ENCODE measurements at places on chromosomes 2 and 18.
A peak's percentile ranks its signal among the peaks of the same experiment; 100 is the strongest.

GRCh38 chr2:231037731-231038482 is 584 bp downstream of the C2orf72 start:
- no peak for DNase-seq

DNA sequence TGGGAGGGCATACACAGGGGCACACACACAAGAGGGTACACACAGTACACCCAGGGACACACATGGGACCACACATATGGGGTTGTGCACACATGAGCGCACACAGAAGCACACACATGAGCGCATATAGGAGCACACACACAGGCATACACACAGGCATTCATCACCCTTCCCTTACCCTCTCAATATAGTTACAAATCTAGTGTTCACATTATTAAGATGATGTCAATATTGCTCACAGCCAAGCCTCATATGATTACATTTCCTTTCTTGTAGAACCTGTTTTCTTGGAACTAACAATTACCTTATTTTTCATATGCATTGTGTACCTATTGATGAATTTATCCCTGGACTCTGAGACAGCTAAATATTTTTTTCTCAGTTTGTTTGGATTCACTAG is 156.7 kb downstream of the FHOD3 start:
- DNase-seq, result no peak

GRCh38 chr18:33212363-33212762 is 228.2 kb downstream of the CCDC178 start:
- no peak for DNase-seq

- DNase-seq, result no peak
These were observed 116.1 kb downstream of the SLC4A3 start for GRCh38 chr2:219743548-219743947.

GRCh38 chr2:28610583-28611201 is 114.8 kb downstream of the PLB1 start:
- peak; percentile 90 for DNase-seq

- no peak for DNase-seq
These were observed 1.0 kb upstream of the ANKRD62 start for GRCh38 chr18:12092398-12093229.

DNA sequence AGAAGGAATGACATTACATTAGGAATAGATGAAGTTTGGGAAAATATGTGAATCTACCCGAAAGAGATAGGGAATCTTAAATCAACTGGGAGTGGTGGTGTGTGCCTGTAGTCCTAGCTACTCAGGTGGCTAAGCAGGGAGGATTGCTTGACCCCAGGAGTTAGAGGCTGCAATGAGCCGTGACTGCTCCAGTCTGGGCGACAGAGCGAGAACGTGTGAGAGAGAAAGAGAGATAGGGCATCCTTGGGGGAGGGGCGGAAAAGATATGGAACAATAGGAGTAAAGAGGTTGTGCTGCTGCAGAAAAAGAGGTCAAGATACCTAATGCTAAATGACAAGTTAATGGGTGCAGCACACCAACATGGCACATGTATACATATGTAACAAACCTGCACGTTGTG is 47.1 kb upstream of the ADAM23 start:
- no peak for DNase-seq

- DNase-seq, result no peak
These were observed 82.8 kb downstream of the INHBB start for GRCh38 chr2:120428748-120429147.

GRCh38 chr2:158478237-158478636 is 21.5 kb downstream of the PKP4 start:
- DNase-seq, result no peak

DNA sequence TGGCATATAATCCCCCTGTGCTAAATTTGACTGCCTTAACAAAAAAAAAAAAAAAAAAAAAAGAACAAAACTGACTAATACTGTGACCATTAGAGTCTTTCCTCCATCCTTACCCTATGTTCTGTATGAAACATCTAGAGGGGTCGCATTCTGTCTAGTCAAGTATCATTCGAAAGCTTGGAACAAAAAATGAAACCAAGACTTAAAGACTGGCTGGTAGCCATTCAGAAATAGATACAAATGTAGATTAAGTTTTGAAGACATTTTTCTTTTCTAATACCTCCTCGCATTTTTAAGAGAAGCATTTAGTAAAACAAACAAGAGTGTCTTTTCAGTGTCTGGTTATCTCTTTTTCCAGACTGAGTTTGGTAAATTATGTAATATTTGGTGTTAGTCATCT is 66.7 kb downstream of the SPATS2L start:
- no peak for DNase-seq

GRCh38 chr2:159904959-159905305 is 106.9 kb upstream of the CD302 start:
- no peak for DNase-seq

- DNase-seq, result no peak
These were observed 267.3 kb downstream of the MTX2 start for GRCh38 chr2:176536439-176537133.

- DNase-seq, result no peak
These were observed 52.6 kb downstream of the MRPL35 start for GRCh38 chr2:86251840-86252266.

- DNase-seq, result no peak
These were observed 21.1 kb upstream of the DYTN start for GRCh38 chr2:206739271-206739670.

DNA sequence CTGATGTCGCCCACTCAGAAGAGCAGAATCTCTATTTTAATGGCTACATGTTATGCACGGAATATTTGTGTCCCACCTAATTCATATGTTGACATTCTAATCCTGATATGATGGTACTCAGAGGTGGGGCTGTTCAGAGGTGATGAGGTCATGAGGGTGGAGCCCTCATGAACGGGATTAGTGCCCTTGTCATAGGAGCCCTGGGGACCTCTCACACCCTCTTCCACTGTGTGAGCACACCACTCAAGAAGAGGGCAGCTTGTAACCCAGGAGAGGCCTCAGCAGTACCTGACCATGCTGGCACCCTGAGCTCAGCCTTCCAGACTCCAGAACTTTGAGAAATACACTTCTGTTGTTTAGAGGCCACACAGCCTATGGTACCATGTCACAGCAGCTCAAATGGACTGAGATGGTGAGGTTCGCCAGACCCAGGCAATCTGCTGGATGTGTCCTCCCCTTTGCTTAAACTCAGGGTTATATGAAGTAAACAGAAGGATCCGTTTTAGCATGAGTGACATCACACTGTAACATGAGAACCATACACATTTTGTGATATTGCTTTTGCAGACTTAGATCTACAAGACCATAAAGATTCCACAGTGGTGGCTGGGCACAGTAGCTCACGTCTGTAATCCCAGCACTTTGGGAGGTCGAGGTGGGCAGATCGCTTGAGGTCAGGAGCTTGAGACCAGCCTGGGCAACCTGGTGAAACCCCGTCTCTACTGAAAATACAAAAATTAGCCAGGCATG is 48.7 kb downstream of the ATOH8 start:
- no peak for DNase-seq

DNA sequence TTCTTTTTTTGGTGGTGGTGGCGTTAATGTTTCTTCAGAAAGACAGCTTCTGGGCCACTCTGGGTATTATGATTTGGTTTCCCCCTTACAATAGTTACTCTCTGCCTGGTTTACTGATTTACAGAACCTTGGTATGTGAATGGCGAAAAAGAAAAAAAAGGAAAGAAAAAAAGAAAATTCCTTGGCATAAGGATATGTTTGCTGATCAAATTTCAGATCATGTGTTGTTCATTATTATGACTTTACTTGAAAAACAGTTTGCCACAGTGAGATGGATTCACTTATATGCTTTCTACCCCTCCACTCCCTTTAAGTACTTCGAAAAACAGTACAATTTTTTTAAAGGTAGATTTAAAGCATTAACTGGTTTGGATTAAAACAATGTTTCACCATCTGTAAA is 21.0 kb downstream of the BCL11A start:
- no peak for DNase-seq

DNA sequence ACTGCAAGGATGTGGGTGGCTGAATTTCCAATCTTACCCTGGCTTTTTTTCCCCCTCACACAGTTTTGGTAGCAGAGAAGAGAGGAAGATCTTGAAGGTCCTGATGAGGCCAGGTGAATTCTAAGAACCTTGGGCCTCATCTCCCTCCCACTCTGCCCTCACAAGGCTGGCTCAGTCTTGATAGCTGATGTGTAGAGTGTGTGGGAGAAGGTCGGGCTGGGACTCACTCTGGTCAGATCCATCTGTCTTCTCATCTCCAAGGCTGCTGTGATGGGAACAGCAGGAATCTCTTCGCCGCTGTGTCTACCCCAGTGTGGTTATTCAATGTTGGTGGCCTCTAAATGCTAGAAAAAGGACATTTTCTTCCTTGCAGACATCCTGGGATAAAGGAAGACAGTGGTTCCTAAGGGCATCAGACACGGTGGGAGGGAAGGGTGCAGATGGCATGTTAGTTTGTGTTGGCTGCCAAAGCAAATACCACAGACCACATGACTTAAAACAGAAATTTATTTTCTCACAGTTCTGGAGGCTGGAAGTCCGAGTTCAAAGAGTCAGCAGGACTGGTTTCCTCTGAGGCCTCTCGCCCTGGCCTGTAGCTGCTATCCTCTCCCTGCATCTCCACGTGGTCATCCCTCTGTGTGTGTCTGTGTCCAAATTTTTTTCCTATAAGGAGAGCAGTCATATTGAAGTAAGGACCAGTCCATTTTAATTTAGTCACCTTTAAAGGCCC is 37.6 kb upstream of the MGAT4A start:
- DNase-seq, result no peak

- no peak for DNase-seq
These were observed 61.2 kb downstream of the LRPPRC start for GRCh38 chr2:43934567-43934966.

DNA sequence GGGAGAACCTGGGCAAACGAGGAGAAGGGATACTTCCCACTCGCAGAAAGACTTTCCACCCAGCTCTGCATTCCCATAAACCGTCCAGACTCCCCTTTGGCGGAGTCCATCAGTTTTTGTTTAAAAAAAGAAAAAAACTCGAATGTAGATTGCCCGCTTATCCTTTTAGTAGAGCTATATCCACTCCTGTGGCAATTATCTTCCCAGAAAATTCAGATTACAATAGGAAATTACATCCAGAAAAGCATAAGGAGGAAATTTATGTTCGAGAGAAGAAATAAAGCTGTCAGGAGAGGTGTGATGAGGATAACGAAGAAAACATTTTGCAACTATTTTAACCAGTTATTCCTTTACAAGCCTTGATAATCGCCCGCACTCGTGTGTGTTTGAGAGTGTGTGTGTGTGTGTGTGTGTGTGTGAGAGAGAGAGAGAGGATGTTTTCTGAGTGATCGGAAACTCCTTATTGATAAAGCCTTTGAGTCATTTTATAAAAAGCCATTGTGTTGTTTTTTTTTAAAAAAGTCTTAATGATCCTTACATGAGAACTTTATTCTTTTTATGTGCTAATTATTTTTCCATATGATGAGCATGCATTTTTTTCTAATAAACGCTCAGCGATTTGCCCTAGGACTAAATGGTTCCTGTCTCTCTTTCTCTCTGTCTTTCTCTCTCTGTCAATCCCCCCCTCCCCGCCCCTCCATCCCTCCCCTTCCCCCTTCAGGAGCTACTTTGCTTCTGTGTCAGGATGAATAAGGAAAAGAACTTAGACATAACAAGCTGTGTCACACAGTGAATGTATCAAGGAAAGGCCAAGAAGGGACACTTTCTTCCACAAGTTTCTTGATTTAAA is 1.1 kb upstream of the PPP3R1 start:
- DNase-seq, result no peak

- DNase-seq, result no peak
These were observed 114.0 kb downstream of the FAM210A start for GRCh38 chr18:13612196-13612997.

DNA sequence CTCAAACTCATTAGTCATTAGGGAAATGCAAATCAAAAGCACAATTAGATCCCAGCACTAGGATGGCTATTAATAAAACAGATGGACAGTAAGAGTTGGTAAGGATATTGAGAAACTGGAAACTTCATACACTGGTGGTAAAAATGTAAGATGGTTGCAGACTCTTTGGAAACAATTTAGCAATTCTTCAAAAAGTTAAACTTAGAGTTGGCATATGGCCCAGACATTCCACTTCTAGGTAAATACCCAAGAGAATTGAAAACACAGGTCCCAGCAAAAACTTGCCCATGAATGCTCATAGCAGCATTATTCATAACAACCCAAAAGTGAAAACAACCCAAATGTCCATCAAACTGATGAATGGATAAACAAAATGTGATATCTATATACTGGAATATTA is 84.9 kb upstream of the ZFP36L2 start:
- DNase-seq, result no peak

- no peak for DNase-seq
These were observed 157.1 kb downstream of the PXDN start for GRCh38 chr2:1586923-1587840.

- DNase-seq, result no peak
These were observed 31.5 kb upstream of the TMBIM1 start for GRCh38 chr2:218323526-218324472.

- DNase-seq, result no peak
These were observed 67.8 kb downstream of the CWC22 start for GRCh38 chr2:179939259-179939658.

GRCh38 chr2:156518138-156518537 is 82.0 kb downstream of the GPD2 start:
- DNase-seq, result no peak

GRCh38 chr2:42090216-42090615 is 42.4 kb downstream of the PKDCC start:
- DNase-seq, result no peak

DNA sequence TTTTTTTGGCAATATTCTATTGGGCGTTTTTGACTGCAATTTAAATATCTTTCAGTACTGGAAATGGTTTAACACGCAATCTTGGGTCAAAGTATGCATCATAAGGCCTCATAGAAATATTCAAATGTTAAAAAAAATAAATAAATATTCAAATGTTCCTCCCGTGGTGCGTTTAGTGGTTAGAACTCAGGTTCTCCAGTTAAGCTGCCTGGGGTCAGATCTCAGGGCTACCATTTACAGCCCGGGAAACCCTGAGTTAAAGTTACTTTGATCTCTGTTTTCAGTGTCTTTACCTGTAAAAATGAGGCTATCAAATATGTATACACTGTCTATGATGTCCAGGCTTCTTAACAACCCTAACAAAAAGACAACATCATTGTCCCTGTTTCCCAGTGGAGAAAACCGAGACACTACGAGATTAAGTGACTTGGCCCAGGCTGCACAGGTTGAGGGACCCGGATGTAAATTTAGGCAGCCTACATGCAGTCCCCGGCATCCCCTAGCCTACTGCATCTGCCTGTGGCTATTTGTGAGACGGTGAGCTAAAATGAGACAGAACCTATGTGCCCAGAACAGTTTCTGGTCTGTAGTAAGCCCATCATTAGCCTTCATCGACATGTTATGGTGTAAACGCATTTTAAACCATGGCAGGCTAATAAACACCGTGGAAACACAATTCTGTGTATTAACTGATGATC is 1.7 kb downstream of the FHL2 start:
- DNase-seq, result no peak

DNA sequence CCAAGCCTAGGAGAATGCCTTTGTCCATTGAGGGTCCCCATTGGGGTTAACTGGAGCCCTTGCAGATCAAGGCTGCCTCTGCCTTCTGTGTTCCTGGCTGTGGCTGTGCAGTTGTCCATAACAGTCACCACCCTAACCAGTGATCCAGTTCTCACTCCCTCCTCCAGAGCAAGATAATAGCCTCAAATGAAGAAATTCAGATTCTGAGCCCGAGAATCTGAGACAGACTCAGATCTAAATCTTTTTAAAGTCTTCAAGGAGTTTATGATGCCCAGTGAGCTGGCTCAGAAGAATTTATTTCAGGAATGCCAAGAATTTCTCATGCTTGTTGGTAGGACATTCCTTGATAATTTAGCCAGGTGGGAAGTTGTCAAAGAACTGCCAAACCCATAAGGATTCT is 44.3 kb upstream of the RAB6C start:
- DNase-seq, result no peak

All from thoracic aorta (tissue), 2 donors.